Cortex of kidney (tissue), 1 donor: ENCODE measurements at places on chromosomes 3 and 15.

DNA sequence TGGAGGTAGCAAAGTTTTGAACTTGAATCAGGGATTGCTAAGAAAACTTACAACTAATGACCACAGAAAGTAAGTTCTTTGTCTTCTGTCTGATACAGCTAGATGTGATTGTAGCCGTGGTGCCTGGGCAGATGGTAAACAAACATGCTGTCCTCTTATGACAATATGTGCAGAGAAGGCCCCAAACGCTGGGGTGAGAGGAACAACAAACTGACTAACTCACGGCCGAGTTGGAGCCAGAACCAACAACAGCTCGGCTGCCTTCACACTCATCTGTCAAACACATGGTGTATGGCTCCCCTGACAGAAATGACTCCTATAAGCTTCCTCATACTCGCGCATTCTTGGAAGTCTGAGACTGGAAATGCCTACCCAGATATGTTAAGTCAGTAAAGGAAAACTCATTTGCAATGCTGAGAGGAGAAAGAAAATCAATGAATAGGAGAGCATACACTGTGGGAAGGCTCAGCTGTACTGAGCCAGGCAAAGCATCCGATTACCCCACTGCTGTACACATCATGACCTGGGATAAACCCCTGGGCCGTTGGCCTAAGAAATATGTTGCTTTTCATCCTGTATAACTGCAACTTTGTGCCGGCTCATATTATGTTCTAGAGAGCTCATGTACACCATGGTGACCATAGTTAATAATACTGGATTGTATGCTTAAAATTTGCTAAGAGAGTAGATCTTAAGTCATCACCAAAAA lies 5.7 kb downstream of the THBS1 start:
- DNase-seq = no peak

DNA sequence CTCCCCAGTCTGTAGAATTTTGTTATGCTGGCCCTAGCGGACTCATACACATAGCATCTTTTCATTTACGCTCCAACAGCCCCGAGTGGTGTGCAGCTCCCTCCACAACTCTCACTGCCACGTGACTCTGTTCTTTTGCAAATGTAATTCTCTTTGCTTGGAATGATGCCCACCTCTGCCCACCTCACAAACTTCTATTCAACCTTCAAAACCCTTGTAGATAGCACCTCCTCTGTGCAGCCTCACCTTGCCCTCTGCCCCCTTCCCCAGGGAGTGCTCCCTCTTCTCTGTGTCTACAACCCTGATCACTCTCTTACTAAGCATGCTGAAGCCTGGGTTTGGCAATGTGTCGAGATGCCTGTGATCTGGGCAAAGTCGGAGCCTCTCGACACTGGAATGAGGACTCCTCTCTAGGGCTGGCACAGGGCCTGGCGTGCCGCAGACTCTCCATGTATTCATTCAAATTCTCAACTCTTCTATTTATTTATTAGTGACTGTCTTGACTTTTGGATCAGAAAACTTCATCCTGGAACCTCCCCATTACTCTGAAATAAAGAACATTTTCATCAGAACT lies 73.5 kb downstream of the MGLL start:
- DNase-seq = no peak

DNA sequence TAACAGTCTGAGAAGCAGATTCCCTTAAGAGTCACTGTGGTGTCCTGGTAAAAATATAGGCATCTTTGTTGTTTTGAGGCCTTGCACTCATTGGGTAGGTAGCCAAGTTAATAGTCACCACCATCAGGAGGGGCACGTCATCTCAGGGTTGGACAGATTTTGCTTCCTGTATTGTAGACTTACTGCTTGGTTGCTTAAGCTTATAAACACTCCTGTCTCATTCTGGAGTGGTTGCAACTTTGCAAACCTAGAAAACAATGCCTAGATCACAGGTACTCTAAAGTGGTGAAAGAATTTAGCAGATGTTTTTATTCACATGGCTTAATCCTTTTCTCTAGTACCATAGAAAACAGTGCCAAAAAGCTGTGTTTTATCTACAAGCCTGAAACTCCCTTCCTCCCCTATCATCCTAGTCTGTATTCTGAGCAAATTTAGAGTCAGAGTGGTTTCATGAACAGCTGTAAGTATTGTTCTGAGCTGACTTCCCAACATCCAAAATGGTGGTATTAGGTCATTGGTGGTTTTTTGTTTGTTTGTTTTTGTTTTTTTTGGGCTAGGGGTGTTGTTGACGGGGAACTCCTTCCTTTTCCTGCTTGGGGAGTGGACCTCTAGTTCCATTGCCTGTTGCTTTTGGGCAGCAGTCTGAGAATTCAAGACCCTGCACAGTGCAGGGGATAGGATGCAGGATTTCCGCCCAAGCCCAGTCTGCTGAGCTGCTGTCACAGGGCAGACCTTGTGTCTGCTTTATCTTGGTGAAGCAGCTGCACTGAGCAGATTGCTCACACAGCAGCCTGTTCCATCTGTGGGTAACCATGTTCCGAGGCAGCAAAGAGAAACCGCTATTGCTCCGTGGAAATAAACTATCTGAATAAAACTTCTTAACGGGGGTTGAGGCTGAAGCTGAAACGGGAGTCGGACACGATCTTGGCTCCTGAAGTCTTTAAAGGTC lies 202.0 kb downstream of the AKAP13 start:
- DNase-seq = no peak

GRCh38 chr3:71672807-71673206 lies 52.4 kb downstream of the EIF4E3 start:
- no peak for DNase-seq

- DNase-seq = no peak
These were observed 299.9 kb downstream of the TBC1D5 start for GRCh38 chr3:17442332-17443049.

DNA sequence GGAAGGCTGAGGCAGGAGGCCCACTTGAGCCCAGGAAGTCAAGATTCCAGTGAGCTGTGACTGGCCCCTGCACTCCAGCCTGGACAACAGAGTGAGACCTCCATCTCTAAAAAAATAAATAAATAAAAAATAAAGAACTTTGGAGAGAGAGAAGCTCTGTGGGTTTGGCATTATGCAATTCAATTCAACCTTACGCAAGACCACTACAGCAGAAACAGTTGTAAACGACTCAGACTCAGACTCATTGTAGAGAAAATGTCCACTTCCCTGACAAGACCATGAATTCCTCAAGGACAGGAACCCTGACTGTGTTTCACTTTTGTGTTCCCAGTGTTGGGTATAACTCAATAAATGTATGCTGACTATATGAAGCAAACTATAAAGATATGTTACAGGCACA lies 90.3 kb upstream of the C3orf80 start:
- no peak for DNase-seq

DNA sequence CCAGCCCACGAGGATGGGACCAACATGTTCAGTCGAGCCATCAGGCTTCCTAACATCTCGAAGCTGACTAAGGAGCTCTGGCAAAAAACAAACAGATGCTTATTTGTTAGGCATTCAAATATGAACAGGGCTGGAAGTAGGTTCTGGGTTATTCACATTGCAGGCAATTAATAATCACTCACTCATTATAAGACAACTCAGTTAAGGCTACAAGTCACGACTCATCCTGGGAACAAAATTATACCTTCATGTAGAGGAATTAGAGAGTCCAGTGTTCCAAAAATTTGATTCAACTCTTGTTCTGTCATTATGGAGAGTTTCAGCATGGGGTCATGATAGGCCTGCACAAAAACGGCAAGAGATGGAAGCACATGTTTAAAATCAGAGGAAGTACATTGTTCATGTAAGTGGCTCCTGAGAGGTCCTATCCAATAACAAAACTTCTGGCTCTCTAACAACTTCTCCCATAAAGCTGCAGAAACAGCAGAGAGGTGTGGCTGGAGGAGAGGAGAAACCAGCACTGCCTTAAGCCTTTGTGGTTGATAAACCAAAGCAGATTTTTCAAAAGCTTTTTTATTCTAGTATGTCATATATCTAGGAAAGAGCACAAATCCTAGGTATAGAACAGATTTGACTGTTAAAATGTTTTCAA lies 50.6 kb downstream of the ARHGEF3 start:
- DNase-seq = no peak

DNA sequence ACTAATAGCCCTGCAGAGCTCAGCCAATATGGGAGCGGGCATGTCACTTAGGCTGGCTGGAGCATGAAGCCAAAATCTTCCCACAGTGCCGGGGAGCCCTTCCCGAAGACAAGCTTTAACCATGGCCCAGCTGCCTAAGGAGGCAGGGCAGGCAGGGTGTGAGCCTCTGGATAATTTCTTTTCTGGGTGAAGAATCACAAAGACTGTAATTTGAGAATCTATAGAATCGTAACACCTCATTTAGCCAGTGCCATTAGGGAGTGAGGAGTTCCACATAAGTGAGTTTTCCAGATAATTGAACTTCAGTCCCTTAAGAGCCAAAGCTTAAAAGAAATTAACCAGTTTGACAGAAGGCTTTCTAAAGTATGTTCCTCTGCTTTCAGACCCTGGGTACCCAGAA lies 40.2 kb upstream of the TLE3 start:
- no peak for DNase-seq

- no peak for DNase-seq
These were observed 20.7 kb upstream of the SLC28A1 start for GRCh38 chr15:84863565-84864443.

DNA sequence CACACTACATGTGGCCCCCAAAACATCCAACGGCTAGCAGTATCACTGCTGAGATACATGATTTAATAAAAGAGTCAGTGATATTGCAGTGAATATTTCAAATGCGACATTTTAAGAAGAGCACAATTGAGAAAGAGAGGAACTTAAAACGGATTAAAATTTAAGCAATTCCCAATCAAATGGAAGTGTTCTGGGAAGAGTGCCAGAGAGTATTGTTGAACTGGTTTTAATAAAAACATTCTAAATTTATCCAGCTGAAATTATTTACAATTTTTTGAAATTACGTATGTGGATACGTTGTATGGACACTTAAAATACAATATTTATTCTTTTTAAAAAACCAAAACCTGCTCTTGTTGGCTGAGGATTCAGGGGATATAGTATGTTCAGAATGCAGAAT lies 117.7 kb downstream of the C3orf38 start:
- DNase-seq = no peak

DNA sequence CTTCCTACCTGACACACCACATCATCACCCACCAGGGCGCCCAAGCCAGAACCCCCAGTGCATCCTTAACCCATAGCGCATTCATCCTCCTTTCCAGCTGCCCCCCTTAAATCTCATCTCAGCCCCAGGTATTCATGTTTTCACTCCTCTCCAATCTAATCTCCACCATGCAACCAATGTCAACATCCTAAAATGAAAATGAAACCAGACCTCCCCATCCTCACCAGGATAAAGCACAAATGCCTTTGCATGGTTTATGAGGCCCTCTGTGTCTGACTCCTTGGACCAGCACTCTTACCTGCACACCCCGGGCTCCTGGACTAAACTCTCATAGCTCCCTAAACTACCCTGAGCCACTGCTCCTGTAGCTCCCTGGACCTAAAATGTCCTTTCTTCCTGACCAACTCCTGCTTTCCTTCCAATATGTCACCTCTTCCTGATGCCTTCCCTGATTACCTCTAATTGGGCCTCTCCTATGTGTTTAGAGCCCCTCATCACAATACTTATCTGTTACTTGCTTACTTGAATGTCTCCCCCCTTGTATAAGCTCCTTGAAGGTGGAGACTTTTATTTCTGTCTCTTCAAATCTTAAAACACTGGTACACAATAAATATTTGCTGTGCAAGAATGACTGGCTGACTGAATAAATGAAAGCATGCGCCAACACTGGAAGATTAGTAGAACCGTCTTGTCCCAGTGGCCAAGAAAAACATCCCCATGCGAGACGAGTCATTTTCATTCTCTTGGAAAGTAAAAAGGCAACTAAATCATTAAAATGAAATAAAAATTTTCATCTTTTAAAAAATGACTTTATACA lies 142.5 kb downstream of the XXYLT1 start:
- DNase-seq = no peak

GRCh38 chr15:52360229-52361203 lies 64.9 kb upstream of the MYO5C start:
- DNase-seq = no peak

DNA sequence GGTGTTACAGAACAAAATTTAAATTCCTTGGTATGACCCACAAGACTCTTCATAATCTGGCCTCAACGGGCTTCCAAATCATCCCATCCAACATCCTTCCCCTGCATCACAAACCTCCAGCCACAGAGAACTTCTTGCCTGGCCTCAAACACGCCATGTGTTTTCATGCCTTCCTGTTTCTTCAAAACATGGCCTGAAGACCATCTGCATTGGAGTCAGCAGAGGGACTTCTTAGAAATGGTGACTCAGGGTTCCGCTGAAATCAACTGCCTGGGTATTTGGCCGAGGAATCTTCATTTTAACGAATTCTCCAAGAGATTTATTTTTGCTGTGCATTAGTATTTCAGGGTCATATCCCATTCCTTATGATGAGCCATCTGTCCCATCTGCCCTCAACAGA lies 138.1 kb upstream of the RAP2B start:
- DNase-seq = no peak

GRCh38 chr3:105996781-105997180 lies 128.0 kb upstream of the CBLB start:
- DNase-seq = no peak

DNA sequence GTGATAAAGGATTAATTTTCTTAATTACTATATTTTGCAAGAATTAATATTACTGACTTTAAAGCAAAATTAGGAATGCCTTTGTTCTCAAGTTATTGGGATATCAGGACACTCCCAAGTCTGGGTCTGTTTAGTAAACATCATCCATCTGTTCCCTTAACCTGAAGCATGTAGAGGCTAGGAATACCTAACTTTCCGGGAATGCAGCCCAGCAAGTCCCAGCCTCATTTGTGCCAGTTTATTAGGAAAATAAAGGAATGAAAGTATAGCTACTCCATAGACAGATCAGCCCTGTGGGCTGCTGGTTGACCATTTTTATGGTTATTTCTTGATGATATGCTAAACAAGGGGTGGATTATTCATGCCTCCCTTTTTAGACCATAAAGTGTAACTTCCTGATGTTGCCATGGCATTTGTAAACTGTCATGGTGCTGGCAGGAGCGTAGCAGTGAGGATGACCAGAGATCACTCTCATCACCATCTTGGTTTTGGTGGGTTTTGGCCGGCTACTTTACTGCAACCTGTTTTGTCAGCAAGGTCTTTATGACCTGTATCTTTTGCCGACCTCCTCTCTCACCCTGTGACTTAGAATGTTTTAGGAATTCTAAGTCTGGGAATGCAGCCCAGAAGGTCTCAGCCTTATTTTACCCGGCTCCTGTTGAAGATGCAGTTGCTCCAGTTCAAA lies 540.2 kb downstream of the NAALADL2 start:
- DNase-seq = no peak

- no peak for DNase-seq
These were observed 26.1 kb downstream of the BHLHE40 start for GRCh38 chr3:5005367-5005766.

- no peak for DNase-seq
These were observed 348.6 kb downstream of the PLCL2 start for GRCh38 chr3:17233398-17233800.

GRCh38 chr3:105402287-105402801 lies 35.6 kb downstream of the ALCAM start:
- no peak for DNase-seq

DNA sequence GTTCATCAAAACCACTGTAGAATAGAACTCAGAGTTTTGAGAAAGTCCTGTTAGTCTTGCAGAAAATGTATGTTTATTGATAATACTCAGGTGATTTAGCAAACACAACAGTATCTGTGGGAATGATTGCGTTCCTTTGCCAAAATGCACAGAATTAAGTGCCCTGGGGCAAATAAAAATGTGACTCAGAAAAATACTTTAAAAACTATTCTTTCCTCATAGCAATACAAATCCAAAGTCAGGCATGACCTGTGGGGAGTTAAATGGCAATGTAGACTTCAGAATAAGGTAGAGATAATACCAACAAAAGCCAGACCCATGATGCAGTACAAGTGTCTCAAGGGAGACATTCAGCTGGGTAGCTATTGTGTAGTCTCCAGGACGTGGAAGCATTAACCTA lies 72.3 kb upstream of the SNTN start:
- no peak for DNase-seq
